ENCODE measurements at places on chromosomes 16 and 17.

DNA sequence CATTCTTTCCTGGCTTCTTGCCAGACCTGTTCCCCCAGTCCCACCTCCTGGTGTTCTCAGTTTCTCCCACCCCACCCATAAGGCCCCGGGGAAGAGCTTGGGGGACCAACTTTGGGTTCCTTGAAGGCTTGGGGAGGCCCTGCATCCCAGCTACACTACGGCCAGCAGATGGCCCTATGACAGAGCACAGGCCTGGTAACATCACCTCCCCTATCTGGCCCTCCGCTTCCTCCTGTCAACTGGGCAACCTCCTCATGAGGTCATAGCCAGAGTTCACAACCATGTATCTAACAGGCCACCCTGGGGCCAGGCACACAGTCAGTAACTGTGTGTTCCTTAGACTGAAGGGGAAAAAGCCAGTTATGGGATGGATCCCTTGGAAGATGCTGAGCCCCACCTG, 31.4 kb downstream of the MYO15A start:
- DNase-seq, result no peak

DNA sequence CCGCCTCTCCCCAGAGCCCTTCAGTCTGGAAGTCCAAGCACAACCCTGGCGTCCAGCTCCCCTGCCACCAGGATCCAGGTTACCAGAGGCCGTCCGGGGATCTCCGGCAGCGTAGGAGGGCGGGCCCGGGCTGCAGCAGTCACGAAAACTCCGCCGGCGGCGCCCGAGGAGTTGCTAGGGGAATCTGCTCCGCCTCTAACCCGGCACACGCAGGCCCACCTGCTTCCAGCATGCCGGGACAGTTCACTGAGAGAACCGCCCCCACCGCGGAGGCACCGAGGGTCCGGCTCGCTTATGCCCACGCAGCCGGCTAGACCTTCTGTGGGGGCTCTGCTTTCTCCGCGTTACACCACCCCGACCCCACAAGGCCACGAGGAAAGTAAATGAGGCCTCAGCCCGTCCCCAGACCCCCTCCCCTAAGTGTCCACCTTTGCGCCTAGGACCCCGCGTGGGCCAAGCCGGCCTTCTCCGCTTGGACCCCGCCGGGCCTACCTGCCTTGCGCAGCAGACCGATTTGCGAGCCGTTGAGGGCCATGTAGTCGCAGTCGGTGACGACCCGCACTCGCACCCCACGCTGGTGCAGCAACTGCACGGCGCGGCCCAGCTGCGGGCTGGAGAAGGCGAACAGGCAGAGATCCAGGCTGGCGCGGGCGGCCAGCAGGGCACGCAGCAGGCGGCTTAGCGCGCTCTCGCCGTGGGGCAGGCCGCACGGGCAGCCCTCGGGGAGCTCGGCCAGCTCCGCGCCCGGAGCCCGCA, 587 bp downstream of the PLD6 start:
- no peak for DNase-seq

DNA sequence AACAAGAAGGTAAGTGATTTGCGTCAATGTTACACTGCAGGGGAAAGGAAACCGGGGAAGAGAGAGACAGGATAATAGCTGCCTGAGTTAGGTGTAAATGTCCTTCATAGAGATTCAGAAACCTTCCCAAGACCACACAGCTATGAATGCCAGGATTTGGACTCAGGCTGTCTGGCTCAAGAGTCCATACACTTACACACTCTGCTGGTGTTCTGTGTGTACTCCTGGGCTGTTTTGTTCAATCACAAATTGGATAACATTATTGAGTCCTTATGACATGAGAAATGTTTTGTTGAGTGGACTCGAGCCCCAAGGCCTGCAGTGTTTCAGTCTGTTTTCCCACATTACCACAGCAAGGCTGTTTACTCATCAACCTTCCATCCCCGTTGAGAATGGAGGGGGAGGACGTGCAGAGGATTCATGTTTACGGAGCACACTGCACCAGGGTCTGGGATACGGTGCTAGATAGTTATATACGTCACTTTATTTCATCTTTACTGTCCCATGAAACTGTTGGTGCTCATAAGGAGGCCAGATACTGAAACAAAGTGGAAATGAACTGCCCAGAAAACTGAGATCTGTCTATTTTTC, 450.8 kb downstream of the HAPSTR1 start:
- no peak for DNase-seq

DNA sequence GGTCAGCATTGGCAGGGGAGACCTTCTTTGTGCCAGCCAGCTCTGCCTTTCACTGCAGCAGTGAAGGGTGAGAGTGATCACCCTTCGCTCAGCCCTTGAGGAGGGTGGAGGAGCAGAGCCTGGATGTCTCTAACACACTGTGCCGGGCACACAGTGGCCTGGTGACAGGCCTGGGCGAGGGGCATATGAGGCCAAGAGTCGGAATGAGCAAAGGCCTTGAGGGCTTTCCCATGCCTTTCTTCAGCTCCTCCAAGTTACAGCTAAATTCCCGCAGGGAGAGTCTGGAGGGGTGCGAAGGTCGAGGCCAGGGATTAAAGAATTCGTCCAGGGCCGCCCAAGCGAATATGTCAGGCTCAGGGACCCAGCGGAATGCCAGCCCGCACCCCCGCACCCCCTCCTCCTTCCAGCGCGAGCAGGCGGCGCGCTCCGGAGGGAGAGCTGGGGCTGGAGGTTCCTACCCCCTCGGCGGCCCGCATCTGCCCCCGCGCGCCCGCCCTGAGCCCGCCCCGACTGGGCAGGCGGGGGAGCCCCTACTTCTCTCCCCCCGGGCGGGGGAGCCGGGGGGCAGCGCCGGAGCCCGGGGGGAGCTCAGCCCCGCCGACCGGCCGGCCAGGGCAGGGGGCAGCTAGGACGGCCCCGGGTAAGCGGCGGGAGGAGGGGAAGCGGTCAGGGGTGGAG, at the start of gene RASL10B:
Gene RASL10B, plus strand, starts transcription at position 401 of the 678 bp plus-strand sequence. CDS start 3,546 bp downstream, outside the sequence.
- no peak for DNase-seq

GRCh38 chr16:49498666-49499413, 125.2 kb downstream of the C16orf78 start:
- DNase-seq, result no peak

DNA sequence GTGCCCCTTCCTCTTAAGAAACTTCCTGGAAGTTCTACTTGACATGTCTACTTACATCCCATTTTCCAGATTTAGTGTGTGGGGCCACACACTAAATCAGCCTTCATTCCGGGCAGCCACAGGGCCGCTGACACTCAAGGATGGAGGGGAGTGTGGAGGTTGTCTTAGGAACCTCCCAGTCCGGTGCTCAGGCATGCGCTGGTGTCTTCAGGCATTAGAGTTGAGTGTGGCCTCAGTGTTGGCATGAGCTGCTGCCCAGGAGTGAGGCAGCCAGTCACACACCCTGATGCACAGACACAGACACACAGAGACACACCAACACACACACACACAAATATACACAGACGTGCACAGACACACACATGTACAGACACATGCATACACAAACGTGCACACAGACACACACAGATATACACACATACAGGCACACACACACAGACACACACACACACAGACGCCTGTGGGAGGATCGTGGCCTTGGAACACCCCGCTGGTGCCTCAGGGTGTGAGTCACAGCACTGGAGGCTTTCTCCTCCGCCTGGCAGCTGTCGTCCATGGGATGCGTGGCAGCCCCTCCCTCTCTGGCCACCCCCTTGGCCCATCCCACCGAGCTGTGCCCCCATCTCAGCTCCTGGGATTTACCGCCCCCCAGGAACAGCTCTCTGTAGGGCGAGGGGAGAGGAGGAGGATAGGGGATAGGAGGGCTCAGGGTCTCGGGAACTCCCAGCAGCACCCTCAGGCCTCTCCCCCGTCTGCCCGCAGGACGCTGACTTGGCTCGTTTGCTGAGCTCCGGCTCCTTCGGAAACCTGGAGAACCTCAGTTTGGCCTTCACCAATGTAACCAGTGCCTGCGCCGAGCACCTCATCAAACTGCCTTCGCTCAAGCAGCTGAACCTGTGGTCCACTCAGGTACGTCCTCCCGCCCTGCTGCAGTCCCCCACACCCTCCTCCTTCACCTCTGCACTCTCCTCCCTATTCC, 75.6 kb upstream of the PLCG2 start:
- DNase-seq, result no peak

- peak; percentile 70 for DNase-seq
Observed at GRCh38 chr16:70706948-70707465, 21.2 kb upstream of the MTSS2 start.

DNA sequence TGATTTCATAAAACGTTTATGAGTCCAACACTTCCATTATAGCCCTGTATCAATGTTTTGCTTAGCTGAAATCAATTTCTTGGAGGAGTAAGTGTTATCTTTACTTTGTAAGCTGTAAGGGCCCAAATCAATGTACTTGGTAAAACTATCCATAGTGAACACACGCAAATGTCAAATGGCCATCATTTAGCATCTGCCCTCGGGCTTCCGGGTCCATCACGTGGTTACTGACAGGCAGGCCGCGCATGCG, 687 bp upstream of the NARF start:
- DNase-seq, result no peak

DNA sequence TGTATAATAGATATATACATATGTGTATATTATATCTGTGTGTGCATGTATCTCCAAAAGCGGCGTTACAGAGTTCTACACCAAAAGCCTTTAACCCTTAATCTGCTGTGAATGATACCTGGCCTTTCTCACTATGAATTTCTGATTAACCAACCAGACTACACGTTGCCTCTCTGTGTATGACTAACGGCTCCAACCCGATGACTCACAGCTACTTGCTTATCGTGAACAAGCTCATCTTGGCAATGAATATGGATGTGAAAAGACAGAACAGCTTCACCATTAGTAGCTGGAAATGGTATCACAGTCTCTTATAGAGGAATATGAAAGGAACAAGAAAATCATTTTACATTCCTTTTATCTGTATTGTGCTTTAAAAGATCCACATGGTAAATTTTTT, 23.8 kb upstream of the ARHGAP44 start:
- DNase-seq, result peak; percentile 28
